ENCODE measurements at places on chromosomes 11 and 22.

GRCh38 chr22:45927059-45927458 lies 49.9 kb downstream of the WNT7B start:
- no peak for DNase-seq

- no peak for DNase-seq
These were observed 127.0 kb downstream of the MRTFA start for GRCh38 chr22:40509401-40510134.

- no peak for DNase-seq
These were observed 1112.4 kb upstream of the CNTN5 start for GRCh38 chr11:97908354-97908753.

GRCh38 chr22:45254388-45254787 lies 13.7 kb upstream of the KIAA0930 start:
- no peak for DNase-seq

DNA sequence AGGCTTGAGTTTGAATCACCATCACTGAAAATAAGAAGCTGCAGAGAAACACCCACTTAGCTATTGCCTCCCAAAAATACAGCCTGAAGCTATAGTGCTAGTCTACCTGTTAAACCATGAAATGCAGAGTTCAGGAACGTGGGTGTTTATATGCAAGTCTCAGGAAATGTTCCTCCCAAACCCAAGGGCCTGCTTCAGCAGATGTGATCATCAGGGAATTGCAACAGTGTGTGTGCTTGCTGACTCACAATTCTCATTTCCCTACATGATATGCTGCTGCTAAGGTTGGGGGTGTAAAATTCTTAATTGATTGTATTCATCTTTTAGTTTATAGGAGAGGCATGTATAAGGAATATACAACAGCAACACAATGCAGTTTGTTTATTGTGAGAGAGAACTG lies 49.6 kb downstream of the NUP98 start:
- DNase-seq: no peak

DNA sequence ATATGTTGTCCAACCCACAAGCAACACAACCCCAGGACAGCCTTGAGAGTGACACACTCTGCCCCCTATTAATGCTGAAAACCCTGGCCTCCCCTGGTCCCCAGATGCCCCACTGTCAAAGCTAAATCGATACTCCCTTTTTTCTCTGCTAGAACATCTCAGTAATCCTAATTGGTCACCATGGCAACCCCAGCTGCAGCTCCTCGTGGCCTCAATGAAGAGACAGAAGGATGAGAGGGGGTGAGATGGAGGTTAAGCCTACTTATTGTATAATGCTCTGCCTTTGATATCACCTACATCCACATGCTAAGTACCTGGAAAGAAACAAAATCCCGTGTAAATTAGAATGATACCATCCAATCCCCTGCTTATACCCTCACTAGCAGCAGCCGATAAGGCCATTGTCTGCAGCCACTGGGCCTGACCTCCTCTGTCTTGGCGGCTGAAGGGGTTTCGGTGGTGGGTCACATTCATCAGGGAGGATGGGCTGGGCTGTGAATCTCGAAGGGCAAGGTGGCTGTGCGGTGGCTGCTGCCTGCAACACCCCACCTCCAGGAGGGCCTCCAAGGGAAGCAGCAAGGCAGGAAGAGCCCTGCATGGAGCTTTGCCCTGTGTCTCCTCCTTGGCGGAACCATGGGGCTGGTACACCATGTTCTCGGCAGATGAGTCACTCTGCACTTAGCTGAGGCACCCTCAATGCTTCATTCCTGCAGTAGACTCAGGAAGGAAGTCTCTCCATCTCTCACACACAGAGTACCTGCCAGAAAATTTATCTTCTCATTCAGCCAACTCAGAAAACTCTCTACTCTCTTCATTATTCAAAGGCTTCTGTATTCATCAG lies 399.5 kb downstream of the BUD13 start:
- DNase-seq: no peak

DNA sequence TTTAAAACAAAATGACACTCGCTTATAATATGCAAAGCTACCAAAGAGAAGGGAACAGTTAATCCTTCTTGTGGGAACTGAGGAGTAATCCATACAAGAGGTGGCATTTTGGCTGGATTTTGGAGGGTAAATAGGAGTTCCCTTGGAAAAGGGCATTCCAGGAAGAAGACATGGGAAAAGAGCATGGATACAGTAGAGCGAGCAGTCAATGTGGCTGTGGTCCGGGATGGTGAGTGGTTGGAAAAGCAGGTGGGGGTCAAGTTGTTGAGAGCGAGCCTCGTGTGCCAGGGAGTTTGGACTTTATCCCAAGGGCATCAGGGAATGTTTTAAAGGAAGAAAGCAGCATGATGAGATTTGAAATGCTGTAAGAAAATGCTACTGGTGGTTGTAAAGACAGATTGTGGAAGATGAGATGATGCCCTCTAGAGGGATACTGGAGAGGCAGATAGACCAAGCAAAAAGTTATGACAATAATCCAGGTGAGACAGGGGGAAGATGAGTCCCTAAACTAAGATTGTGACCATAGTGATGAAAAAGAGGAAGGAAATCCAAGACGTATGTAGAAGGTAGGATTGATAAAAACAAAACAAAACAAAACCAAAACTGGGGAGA lies 3.8 kb upstream of the MMP7 start:
- no peak for DNase-seq

All from NCI-H2081 (cell line).